Colonic mucosa (tissue), 4 donors: ENCODE measurements at places on chromosomes 2 and 18.

GRCh38 chr18:27227721-27228120, 42.6 kb upstream of the CHST9 start:
- H3K4me3 ChIP-seq, result no peak overlapping the region
- no peaks in the 10 kb centered on the region for H3K4me1 ChIP-seq
- H3K36me3 ChIP-seq, result no peaks in the 10 kb centered on the region

GRCh38 chr18:55430026-55430425, 158.0 kb downstream of the TCF4 start:
- no peaks in the 10 kb centered on the region for H3K36me3 ChIP-seq
- no peak overlapping the region for H3K27ac ChIP-seq
- no peaks in the 10 kb centered on the region for H3K4me1 ChIP-seq
- no peak overlapping the region for H3K4me3 ChIP-seq

- H3K27ac ChIP-seq, result no peak overlapping the region
- H3K36me3 ChIP-seq, result no peaks in the 10 kb centered on the region
- H3K4me3 ChIP-seq, result no peak overlapping the region
- no peaks in the 10 kb centered on the region for H3K27me3 ChIP-seq
- no peak for DNase-seq
- H3K4me1 ChIP-seq, result no peaks in the 10 kb centered on the region
Observed at GRCh38 chr2:180405520-180405919, 398.4 kb upstream of the CWC22 start.

GRCh38 chr18:48308027-48308635, 101.1 kb downstream of the ZBTB7C start:
- no peaks in the 10 kb centered on the region for H3K27me3 ChIP-seq
- H3K36me3 ChIP-seq, result no peaks in the 10 kb centered on the region
- no peaks in the 10 kb centered on the region for H3K4me1 ChIP-seq
- H3K27ac ChIP-seq, result no peak overlapping the region

- H3K4me1 ChIP-seq, result no peaks in the 10 kb centered on the region
- DNase-seq, result no peak
- H3K36me3 ChIP-seq, result no peaks in the 10 kb centered on the region
- H3K27me3 ChIP-seq, result no peaks in the 10 kb centered on the region
- no peak overlapping the region for H3K4me3 ChIP-seq
- no peak overlapping the region for H3K27ac ChIP-seq
Observed at GRCh38 chr18:77078690-77079070, 53.9 kb downstream of the MBP start.

- no peak overlapping the region for H3K27ac ChIP-seq
- no peaks in the 10 kb centered on the region for H3K36me3 ChIP-seq
- DNase-seq, result no peak
- no peaks in the 10 kb centered on the region for H3K27me3 ChIP-seq
- H3K4me1 ChIP-seq, result no peaks in the 10 kb centered on the region
- no peak overlapping the region for H3K4me3 ChIP-seq
Observed at GRCh38 chr2:234849678-234850077, 102.1 kb upstream of the SH3BP4 start.

- no peaks in the 10 kb centered on the region for H3K27me3 ChIP-seq
- H3K36me3 ChIP-seq, result no peaks in the 10 kb centered on the region
- no peaks in the 10 kb centered on the region for H3K4me1 ChIP-seq
Observed at GRCh38 chr18:10313016-10313342, 141.5 kb upstream of the APCDD1 start.

GRCh38 chr2:145760781-145761649, 1241.1 kb upstream of the ZEB2 start:
- H3K27me3 ChIP-seq, result no peaks in the 10 kb centered on the region
- H3K4me3 ChIP-seq, result no peak overlapping the region
- no peak for DNase-seq
- no peak overlapping the region for H3K27ac ChIP-seq

DNA sequence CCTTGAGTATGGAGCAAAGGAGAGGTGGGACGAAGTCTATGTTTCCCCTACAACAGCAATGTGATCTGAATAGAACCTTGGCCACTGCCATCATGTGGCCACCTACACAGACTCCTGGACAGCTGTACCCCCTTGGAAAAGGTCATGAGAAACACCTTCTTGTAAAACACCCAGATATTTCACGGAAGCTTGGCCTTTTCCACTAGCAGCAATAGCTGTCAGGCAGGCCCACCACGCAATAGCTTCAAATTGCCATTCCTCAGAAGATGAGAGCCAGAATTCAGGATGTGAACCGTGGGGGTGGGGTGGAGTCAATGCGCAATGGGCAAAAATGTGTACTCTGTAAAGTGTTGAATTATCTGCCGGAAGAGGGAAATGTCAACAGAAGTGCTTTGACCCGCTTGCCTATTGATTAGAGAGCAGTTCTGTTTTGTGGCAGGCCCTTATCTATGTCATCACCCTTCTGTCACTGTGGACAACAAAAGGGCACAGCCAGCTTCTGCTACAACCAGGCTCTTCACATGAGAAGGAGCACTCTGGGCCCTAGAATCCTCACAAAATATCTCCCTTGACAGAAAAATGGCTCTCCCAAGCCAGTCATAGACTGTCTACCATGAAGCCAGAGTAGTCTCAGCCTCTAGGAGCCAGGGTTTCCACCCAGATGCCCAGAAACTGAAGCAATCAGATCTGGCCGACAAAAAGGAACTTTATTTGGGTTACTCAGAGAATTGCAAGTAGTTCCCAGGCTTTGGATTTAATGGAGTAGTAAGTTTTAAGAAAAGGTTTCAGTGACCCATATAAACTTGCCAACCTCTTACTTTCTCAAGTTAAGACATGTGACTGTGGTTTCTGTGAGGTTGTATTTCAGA, 9.5 kb downstream of the INPP1 start:
- peaks cover 3% of the 10 kb centered on the region for H3K4me1 ChIP-seq
- H3K27me3 ChIP-seq, result no peaks in the 10 kb centered on the region
- no peaks in the 10 kb centered on the region for H3K36me3 ChIP-seq
- DNase-seq, result no peak
- H3K27ac ChIP-seq, result no peak overlapping the region

- H3K27ac ChIP-seq, result no peak overlapping the region
- DNase-seq, result no peak
- no peaks in the 10 kb centered on the region for H3K4me1 ChIP-seq
- H3K36me3 ChIP-seq, result no peaks in the 10 kb centered on the region
- H3K27me3 ChIP-seq, result no peaks in the 10 kb centered on the region
Observed at GRCh38 chr18:24825397-24825796, 365.0 kb downstream of the HRH4 start.

DNA sequence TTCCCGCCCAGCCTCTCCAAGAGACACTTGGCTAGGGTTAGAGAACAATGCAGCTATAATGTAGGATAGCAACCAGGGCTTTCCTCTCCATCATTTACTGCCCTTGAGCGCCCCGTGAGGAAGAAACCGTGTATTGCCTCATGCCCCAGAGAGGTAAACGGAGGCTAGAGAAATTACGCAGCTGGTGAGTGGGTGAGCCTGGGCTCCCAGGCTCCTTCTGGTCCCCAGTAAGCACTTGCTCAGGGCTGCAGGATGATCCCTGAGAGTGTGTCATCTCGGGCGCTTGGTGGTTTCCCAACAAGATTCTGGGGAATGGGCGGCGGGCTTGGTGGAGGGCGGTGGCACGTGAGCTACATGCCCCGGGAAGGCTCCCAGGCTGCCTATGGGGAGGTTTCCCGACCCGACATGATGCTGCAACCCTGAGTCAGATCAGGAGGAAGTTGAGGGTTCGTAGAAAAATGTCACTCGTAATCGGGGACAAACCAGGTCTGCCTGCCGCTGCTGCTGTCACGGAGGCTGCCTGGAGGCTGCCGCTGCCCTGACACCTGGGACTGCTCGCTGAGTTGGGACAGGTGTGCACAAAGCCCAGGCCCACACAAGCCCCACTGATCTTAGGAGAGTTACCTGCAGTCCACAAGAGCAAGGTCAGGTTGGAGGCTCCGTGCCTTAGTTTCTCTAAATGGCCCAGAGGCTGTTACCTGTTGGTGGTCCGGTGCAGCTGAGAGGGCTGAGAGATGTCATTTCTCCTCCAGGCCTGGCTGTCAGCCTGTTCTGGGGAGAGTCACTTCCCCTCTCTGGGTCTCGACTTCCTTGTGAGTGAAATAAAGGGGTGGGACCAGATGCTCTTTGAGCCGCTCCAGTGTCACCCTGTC, at the start of gene GPR55:
GPR55 (minus strand) TSS at position 773 of the 872 bp plus-strand sequence. CDS start 14,280 bp downstream, outside the sequence.
- H3K27me3 ChIP-seq, result no peaks in the 10 kb centered on the region
- no peak within 1 kb of the TSS for H3K27ac ChIP-seq
- no peaks in the 10 kb centered on the region for H3K4me1 ChIP-seq

DNA sequence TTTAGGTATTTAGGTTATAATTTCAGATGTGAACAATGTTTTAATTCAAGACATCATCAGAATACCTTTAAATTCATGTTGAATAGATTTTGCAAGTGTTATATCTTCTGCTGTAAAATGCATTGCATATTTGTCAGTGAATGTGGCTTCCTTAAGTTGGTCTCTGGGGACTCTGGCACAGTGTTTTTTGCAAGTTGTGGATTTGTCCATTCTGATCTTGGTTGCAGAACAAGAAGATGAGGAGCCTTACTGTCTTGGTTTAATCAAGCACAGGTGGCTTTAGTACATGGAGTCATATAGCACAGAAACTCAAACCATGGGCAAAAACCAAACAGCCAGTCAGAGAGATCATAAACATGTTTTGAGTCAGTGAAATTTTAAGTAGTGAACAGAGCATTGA, 135.7 kb downstream of the ARHGAP28 start:
- no peaks in the 10 kb centered on the region for H3K4me1 ChIP-seq
- DNase-seq, result no peak
- no peaks in the 10 kb centered on the region for H3K27me3 ChIP-seq
- no peak overlapping the region for H3K4me3 ChIP-seq
- H3K27ac ChIP-seq, result no peak overlapping the region
- no peaks in the 10 kb centered on the region for H3K36me3 ChIP-seq

- no peaks in the 10 kb centered on the region for H3K4me1 ChIP-seq
- no peaks in the 10 kb centered on the region for H3K27me3 ChIP-seq
- DNase-seq, result no peak
- no peak overlapping the region for H3K4me3 ChIP-seq
Observed at GRCh38 chr18:8828798-8829197, 123.4 kb downstream of the MTCL1 start.

GRCh38 chr2:208479342-208479741, 72.8 kb downstream of the PTH2R start:
- H3K36me3 ChIP-seq, result no peaks in the 10 kb centered on the region
- DNase-seq, result no peak
- no peaks in the 10 kb centered on the region for H3K4me1 ChIP-seq
- H3K27ac ChIP-seq, result no peak overlapping the region
- H3K4me3 ChIP-seq, result no peak overlapping the region

DNA sequence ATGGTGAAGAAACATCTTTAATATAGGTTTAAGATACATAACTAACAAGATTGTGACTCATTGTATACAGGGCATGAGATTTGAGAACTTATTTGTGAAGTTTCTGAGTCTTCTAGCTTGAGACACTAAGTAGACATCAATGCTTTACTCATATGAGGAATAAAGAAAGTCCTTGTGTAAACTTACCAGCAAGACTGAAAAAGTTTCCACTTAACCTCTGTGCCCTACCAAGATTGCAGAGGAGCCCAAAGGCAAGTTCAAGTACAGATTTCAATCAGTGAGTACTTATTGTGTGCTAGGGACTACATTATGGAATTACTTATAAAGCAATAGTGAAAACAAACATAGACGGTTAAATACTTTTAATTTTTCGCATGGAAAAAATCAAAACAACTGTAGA, 1041.2 kb upstream of the CELF4 start:
- H3K4me1 ChIP-seq, result no peaks in the 10 kb centered on the region
- no peaks in the 10 kb centered on the region for H3K36me3 ChIP-seq
- no peaks in the 10 kb centered on the region for H3K27me3 ChIP-seq

- H3K36me3 ChIP-seq, result no peaks in the 10 kb centered on the region
- no peak overlapping the region for H3K27ac ChIP-seq
- H3K4me1 ChIP-seq, result no peaks in the 10 kb centered on the region
- no peak for DNase-seq
- H3K27me3 ChIP-seq, result no peaks in the 10 kb centered on the region
- H3K4me3 ChIP-seq, result no peak overlapping the region
Observed at GRCh38 chr18:73679941-73680712, 467.5 kb downstream of the FBXO15 start.

GRCh38 chr2:18455236-18455862, 105.1 kb downstream of the RDH14 start:
- H3K36me3 ChIP-seq, result no peaks in the 10 kb centered on the region
- H3K27ac ChIP-seq, result no peak overlapping the region
- no peak for DNase-seq
- no peaks in the 10 kb centered on the region for H3K4me1 ChIP-seq
- no peaks in the 10 kb centered on the region for H3K27me3 ChIP-seq

- H3K4me3 ChIP-seq, result no peak overlapping the region
- no peaks in the 10 kb centered on the region for H3K27me3 ChIP-seq
Observed at GRCh38 chr18:23178661-23179081, 43.4 kb downstream of the CABLES1 start.

DNA sequence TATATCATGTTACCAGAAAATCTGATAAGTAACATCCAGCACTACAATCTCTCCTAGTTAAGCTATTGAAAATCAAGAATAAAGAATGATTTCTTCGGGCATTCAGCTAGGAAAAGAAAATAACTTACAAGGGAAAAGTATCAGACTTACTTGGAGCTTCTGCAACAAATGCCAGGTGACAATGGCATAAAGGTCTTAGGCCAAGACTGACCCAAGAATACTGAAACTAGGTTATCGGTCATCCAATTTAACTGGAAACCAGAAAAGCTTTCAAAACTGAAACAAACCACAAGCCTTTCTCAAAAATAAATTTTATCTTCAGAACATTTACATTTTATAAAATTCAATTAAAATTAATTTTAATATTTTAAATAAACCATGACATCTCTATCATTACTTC, 214.0 kb upstream of the CCDC68 start:
- no peaks in the 10 kb centered on the region for H3K36me3 ChIP-seq
- H3K4me3 ChIP-seq, result no peak overlapping the region
- H3K27me3 ChIP-seq, result no peaks in the 10 kb centered on the region
- H3K4me1 ChIP-seq, result no peaks in the 10 kb centered on the region

- no peaks in the 10 kb centered on the region for H3K4me1 ChIP-seq
- H3K4me3 ChIP-seq, result no peak overlapping the region
- no peak for DNase-seq
- H3K27ac ChIP-seq, result no peak overlapping the region
- H3K27me3 ChIP-seq, result no peaks in the 10 kb centered on the region
- no peaks in the 10 kb centered on the region for H3K36me3 ChIP-seq
Observed at GRCh38 chr2:192828175-192828574, 633.4 kb upstream of the TMEFF2 start.

DNA sequence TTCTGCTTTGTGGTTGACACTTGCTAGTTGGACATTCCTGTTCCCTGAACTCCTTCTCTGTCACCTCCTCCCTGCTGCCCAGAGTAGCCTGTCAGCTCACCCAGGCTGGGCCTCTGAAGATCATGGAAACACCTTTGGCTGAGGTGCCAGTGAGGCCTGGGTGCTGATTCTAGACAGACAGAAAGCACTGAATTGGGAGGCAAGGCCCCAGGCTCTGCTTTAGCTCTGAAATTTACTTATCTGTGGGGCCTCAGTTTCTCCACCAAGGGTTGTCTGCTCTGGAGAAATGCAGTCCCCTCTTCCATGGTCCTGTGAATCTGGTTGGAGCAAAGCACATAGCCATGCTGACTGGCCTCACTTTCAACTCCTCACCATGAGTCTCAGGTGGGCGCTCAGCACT, 104.6 kb upstream of the SIX3 start:
- H3K36me3 ChIP-seq, result no peaks in the 10 kb centered on the region
- H3K4me3 ChIP-seq, result no peak overlapping the region
- H3K27ac ChIP-seq, result no peak overlapping the region
- no peaks in the 10 kb centered on the region for H3K27me3 ChIP-seq
- no peak for DNase-seq
- H3K4me1 ChIP-seq, result no peaks in the 10 kb centered on the region
